ENCODE measurements at places on chromosomes 5 and 9.

- no peak for DNase-seq
Observed at GRCh38 chr9:23464275-23464674, 361.8 kb downstream of the ELAVL2 start.

DNA sequence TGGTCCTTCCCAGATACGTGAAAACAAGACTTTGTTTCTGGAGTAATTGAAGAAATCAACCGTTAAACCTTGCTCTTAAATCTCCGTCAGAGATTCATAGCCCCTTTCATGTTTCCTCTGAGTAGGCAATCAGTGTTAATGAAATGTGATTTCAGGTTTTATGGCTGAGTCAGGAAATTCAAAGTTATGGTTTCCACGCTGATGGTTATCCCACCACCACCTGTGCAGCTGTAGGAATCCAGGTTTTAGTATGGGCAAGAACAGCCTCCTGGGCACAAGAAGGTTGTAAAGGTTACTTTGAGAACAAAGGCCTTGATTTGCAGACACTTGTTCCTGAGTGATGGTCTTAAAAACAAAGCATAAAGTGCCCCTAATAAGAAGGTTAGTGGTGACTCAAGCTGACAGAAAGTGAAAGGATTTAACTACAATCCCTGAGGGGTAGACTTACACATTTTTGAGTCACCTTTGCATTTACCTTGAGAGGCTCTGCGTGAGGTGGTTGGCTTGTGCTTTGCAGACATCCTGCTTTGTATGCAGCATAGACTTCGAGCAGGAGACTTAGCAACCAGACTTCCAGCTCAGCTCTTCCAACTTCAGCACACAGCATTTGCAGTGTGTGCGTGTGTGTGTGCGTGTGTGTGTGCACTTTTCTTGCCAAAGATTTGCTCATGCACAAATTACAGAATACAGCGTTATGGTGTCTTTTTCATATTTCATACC, 159.6 kb downstream of the TLE4 start:
- DNase-seq, result no peak

DNA sequence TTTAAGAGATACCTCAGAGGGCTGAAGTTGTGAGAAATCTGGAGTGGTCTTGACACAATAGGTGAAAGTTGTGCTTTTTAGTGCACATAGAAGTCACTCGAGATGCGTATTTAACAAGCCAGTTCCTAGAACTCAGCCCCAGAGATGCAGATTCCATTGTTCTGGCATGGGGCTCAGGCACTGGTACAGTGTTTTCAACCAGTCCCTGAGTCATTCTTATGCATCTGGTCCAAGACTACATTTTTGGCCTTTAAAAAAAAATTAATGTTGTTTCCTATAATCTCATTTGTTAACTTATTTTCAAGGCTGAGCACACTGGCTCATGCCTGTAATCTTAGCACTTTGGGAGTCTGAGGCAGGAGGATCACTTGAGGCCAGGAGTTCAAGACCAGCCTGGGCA, 29.6 kb downstream of the PTTG1 start:
- no peak for DNase-seq

GRCh38 chr9:34430843-34431437, 27.4 kb downstream of the FAM219A start:
- peak; percentile 96 for DNase-seq

- DNase-seq, result peak; percentile 88
Observed at GRCh38 chr5:20113031-20113715, 125.2 kb upstream of the CDH18 start.

DNA sequence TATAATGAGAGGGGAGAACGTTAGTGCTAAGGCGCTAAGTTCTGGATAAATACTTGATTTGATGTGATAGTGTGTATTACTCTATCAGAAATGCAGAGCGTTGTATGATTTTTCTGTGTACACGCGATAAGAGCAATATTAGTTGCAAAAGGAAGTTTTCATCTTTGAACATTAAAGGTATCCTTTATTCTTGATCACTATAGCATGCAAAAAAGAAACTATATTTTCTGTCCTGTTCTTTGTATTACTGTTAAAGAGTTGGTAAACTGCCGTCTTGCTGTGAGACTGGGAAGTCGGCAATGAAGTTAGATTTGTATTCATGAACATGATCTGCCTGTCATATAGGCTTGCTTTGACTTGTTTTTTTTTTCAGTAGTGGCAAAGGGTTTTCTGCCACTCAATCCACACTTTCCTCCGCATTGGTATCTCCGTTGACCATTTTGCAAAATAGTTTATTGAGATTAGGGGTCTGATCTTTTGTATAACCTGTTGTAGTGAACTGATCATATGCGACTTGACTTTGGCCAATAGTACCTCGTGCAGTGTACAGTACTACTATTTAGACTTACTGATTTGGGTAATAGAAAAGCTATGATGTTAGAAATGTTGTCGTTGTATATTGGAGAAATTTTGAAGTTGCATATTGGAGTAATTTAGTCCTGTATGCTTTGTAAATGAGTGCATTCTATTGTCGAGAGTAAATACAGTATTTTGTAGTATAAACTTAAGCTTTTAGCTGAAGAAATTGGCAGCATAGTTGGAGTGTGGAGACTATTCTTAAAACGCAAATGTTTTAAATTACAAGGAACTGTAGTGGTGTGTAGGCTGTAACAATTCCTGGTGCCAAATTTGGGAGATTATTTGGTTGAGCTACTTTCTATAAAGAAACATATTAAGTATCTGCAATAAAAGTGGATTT, 1.7 kb downstream of the DENND4C start:
- DNase-seq, result peak; percentile 27

- no peak for DNase-seq
Observed at GRCh38 chr9:94773655-94774054, 47.2 kb downstream of the AOPEP start.

GRCh38 chr5:164336906-164337305, 831.5 kb downstream of the MAT2B start:
- DNase-seq, result no peak

DNA sequence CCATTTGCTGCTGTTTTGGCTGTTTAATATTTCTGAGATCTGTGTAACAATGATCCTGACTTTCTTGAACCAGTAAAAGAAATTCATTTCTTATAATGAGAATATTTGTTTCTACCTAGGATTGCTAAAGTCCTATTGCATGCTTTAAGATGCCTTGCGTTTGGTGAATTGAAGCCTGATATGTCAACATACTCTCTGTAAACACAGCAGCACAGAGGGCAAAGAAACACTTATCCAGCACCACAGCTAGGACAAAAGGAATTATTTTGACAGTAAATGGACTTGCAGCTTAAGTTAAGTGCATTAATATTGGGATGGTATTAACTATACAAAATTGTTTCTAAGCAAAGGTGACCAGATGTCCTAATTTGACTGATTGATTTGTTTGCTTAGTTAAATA, 2031.2 kb upstream of the CDH6 start:
- DNase-seq, result peak; percentile 28

GRCh38 chr5:42872865-42873264, 61.2 kb upstream of the SELENOP start:
- DNase-seq, result no peak

DNA sequence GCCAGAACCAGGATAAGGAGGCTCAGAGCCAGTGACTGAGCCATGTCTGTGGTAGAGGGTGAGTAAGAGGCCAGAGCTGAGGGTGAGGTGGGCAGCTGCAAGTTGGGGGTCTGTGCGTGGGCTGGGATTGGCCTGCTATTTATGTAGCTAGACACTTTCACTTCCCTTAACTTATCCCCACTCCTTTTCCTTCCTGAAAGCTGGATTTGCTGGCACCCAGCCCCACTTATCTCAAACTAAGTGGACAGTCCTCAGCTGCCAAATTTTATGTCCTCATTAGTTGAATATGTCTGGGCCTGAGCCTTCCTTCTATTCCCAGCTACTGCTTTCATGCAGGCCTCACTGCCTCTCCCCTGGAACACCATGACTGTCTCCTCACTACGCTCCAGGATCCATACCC, at the start of gene CCL21:
Gene CCL21 (minus strand): TSS at position 114 of the 400 bp plus-strand sequence. CDS start 70 bp downstream, at position 44.
- no peak for DNase-seq

DNA sequence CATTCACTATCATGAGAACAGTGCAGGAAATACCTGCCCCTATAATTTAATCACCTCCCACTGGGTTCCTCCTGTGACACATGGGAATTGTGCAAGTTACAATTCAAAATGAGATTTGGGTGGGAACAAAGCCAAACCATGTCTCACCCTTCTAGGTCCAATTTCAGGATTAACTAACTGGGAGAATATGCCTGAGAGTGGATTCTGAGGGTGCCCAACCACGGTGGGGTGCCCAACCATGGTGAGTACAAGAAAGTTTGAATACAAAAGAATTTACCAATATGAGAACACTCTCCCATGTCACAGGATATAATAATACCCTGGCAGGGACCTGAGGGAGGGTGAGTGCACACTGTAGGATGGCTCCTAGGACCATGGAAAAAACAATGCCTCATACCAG, 17.2 kb upstream of the GDA start:
- DNase-seq, result no peak

GRCh38 chr5:40669606-40670390, 9.9 kb upstream of the PTGER4 start:
- DNase-seq, result no peak

- DNase-seq, result no peak
Observed at GRCh38 chr5:43530648-43531047, 15.7 kb upstream of the C5orf34 start.

- no peak for DNase-seq
Observed at GRCh38 chr5:168215646-168216045, 75.8 kb upstream of the WWC1 start.

GRCh38 chr5:643351-643801, 31.2 kb downstream of the CEP72 start:
- no peak for DNase-seq

DNA sequence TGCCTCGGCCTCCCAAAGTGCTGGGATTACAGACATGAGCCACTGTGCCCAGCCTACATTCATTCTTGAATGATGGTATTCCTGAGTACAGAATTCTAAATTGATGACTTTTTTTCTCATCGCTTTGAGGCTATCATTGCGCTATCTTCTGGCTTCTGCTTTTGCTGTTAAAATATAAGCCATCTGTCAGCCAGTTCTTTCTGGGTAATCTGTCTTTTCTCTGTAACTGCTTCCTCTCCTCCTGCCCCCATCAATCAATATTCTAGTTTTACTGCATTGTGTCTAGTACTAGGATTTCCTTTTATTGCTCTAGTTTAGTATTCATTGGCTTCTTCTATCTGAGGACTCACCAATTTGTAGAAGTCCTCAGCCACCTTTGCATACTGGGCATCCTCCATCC, 89.0 kb downstream of the PLPP1 start:
- no peak for DNase-seq

DNA sequence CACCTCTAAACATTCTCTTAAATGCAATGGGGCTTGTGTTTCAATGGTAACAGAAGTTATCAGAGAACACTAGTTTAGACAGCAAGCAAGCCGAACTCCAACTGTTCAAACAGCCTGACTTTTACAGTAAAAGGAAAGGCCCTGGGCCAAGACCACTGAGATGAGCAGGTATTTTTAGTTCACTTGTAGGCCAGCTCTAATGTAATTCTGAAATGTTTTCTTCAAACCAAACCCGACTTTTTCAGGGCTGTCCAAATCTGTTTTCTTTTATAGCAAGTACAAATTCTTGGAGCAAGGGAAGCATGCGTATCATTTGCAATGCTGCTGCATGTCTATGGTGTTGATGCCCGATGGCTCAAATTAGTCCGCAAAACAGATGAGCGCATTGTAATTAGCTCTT, 192.9 kb downstream of the SLF1 start:
- DNase-seq, result no peak

DNA sequence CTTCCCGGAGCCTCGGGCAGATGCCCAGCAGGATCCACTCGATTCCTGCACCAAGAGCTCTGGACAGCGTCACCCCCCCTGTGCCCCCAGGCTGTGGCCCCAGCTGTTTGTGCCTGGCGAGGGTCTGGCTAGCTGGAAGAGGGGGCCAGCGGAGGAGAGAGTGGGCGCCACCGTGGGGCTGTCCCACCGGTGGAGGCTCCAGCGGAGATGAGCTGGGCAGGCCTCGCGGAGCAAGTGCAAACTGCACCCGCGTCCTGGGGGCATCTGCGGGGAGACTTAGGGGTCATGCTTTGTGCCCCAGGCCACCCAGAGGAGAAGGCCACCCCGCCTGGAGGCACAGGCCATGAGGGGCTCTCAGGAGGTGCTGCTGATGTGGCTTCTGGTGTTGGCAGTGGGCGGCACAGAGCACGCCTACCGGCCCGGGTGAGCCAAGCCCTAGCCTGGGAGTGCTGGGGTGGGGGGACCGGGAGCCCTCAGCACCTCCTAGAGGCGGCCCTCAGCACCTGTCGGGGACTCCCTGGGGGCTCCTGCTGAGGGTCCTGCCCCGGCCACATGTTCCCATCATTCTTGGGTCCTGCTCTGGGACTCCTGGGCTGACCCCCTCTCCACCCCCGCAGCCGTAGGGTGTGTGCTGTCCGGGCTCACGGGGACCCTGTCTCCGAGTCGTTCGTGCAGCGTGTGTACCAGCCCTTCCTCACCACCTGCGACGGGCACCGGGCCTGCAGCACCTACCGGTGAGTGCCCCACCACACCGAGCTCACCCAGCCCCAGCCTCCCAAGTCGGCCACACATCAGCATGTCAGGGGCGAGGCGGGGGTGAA, 5.4 kb downstream of the EGFL7 start:
- DNase-seq, result no peak

DNA sequence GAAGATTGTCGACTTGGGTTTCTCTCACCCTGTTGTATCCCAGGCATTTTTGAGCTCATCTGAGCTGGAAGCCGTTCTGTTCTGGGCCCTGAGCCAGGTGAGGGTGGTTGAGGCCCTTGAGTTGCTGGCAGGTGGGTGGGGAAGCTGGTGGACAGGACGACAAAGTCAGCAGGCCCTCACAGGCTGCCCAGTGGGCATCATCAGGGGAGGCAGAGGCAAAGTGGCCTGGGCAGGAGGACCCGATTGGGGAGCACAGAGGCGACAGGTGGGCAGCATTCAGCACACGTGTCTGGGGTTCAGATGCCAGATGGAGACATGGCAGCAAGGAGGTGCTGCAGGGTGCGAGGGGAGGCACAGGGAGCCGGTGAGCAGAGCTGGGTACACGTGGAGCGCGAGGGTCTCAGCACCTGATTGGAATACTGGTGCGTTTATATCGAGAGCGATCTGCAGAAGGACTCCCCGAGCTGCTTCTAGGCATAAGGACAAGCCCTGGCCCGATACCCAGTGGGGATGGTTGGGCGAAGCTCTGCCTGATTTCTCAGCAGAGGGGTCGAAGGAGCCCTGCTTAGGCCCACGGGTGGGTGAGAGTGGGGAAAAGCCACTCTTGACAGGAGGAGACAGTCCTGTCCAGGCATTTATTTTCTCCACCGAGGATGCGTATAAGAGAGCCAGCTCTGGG, 49.0 kb upstream of the SUSD3 start:
- peak; percentile 53 for DNase-seq

DNA sequence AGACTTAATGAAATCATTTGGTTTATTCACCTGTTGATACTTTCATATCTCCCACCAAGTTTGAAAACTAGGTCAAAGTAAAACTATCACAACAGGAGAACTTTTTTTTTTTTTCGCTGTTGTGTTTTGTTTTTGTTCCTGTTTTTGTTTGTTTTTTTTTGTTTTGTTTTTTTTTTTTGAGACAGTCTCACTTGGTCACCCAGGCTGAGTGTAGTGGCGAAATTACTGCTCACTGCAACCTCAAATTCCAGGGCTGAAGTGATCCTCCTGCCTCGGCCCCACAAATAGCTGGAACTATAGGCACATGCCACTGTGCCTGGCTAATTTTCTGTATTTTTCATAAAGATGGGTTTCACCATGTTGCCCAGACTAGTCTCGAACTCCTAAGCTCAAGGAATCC, 49.3 kb downstream of the MLLT3 start:
- no peak for DNase-seq

Measured in NCI-H1092 treated with DMSO at 0.1 percent for 48 hours (cell line).